ENCODE measurements at places on chromosomes 4 and X.
A peak's percentile ranks its signal among the peaks of the same experiment; 100 is the strongest.

- H3K27me3 ChIP-seq = no peaks in the 10 kb centered on the region
- no peak overlapping the region for H3K4me3 ChIP-seq
- peaks cover 5% of the 10 kb centered on the region for H3K36me3 ChIP-seq
Measured at GRCh38 chr4:6692379-6692778, 1.3 kb upstream of the S100P start.

- H3K4me3 ChIP-seq = no peak overlapping the region
- H3K27me3 ChIP-seq = no peaks in the 10 kb centered on the region
- ATAC-seq = no peak
- H3K36me3 ChIP-seq = no peaks in the 10 kb centered on the region
- H3K27ac ChIP-seq = no peak overlapping the region
- no peaks in the 10 kb centered on the region for H3K4me1 ChIP-seq
Measured at GRCh38 chr4:81378386-81378785, 93.3 kb downstream of the RASGEF1B start.

DNA sequence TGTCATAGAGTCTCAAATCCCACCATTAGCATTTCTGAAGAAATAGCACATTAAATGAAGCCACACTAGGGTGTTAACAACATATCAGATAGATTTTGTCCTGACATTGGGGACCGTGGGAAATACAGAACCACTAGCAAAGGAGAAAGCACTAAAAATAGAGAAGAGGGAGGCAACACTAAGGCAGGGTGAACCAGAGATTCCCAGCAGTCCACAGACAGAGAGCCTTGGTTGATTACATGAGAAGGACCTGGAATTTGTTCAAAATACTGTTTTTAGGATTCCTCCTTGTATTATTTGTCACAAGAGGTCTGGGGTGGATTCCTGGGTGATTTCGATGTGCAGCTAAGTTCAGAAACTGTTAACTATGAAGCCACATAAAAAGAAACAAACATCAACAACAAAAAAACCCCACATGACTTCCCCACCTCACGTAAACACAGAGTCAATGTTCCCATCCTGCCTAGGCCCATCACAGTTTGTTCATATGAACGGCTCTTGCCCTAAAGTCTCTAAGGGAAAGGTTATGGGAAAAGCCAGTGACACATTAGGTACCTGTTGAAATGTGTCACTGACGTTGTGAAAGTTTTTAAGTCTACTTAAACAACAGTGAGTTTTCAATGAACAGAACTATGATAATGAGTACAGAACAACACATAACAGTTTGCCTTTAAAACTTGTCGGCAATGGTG, 23.6 kb upstream of the GRSF1 start:
- H3K27ac ChIP-seq = no peak overlapping the region
- H3K27me3 ChIP-seq = no peaks in the 10 kb centered on the region
- H3K4me1 ChIP-seq = no peaks in the 10 kb centered on the region
- ATAC-seq = no peak

- H3K36me3 ChIP-seq = no peaks in the 10 kb centered on the region
- no peaks in the 10 kb centered on the region for H3K27me3 ChIP-seq
- no peak overlapping the region for H3K27ac ChIP-seq
- peaks cover 5% of the 10 kb centered on the region for H3K4me1 ChIP-seq
Measured at GRCh38 chrX:40578039-40578695, 2.6 kb upstream of the ATP6AP2 start.

DNA sequence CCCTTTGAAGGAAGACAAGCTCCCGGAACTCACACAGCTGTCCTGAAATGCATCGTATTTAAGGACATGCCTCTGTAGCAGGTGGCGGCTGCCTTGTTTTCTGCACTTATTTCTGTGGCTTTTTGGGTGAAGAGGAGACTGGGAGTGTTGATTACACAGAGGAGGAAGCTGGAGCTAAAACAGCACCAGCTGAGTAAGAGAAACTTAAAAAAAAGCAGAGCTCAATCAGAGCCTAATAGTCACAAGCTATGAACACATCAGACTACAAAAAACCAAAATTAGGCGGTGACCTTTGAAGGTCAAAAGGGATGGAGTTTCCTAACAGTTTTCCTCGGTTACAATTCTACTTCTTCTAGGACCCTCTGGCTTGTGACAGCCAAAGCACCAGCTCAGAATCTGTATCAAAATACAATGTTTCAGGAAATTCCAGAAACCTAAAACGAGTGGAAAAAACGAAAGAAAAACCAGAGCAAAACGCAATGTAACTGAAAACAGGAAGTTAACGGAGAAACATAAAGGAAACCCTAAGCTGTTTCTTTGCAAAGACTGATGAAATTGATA, 13.5 kb downstream of the PRKX start:
- no peaks in the 10 kb centered on the region for H3K27me3 ChIP-seq
- ATAC-seq = no peak
- H3K27ac ChIP-seq = peak overlapping the region; percentile 49
- H3K36me3 ChIP-seq = no peaks in the 10 kb centered on the region

- H3K4me1 ChIP-seq = no peaks in the 10 kb centered on the region
- H3K27me3 ChIP-seq = no peaks in the 10 kb centered on the region
- H3K4me3 ChIP-seq = no peak overlapping the region
Measured at GRCh38 chr4:176309772-176310171, 10.0 kb upstream of the SPCS3 start.

DNA sequence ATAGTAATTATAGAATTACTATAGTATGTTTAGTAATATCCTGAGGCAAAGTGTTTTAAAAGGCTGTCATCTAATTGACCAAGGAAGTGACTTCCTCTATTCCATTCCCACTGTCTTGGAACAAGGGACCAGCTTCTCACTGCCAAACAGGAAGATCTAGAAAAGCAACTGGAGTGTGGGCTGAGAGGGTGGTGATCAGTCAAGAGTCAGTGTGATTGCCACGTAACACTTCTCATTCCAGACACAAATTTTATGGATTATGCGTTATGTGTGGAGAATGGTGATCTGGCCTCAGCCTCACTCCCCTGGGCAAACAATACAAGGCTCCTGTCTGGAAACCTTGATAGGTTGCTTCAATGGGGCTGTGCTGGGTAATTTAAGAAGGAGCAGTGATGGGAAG, 60.0 kb downstream of the RRAGB start:
- no peak overlapping the region for H3K4me3 ChIP-seq
- H3K27ac ChIP-seq = no peak overlapping the region
- H3K27me3 ChIP-seq = no peaks in the 10 kb centered on the region
- ATAC-seq = no peak

GRCh38 chr4:4259484-4260100, 11.6 kb upstream of the TMEM128 start:
- ATAC-seq = no peak
- no peak overlapping the region for H3K4me3 ChIP-seq
- no peaks in the 10 kb centered on the region for H3K36me3 ChIP-seq
- H3K27ac ChIP-seq = no peak overlapping the region
- no peaks in the 10 kb centered on the region for H3K4me1 ChIP-seq

GRCh38 chrX:10582215-10582733, 38.1 kb downstream of the MID1 start:
- no peaks in the 10 kb centered on the region for H3K27me3 ChIP-seq
- no peak overlapping the region for H3K4me3 ChIP-seq
- no peaks in the 10 kb centered on the region for H3K36me3 ChIP-seq
- no peaks in the 10 kb centered on the region for H3K4me1 ChIP-seq

GRCh38 chr4:88297725-88298454, 13.5 kb upstream of the PPM1K start:
- no peak overlapping the region for H3K27ac ChIP-seq
- no peaks in the 10 kb centered on the region for H3K36me3 ChIP-seq
- H3K4me3 ChIP-seq = no peak overlapping the region
- peaks cover 5% of the 10 kb centered on the region for H3K4me1 ChIP-seq
- H3K27me3 ChIP-seq = no peaks in the 10 kb centered on the region

DNA sequence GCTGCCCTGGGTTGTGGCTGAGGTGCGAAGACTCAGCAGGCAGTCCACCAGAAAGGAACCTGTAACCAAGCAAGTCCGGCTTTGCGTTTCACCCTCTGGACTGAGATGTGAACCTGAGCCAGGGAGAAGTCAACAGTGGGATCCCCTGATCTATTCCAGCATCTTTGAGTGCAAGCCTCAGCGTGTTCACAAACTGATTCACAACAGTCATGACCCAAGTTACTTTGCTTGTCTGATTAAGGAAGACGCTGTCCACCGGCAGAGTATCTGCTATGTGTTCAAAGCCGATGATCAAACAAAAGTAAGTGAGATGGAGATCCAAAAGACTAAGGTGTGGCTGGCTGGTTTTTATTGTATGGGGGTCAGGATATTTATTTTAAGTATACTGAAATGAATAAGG, 11.3 kb downstream of the TBC1D1 start:
- no peak overlapping the region for H3K27ac ChIP-seq
- H3K4me1 ChIP-seq = no peaks in the 10 kb centered on the region
- no peaks in the 10 kb centered on the region for H3K36me3 ChIP-seq
- no peak for ATAC-seq
- H3K27me3 ChIP-seq = no peaks in the 10 kb centered on the region
- no peak overlapping the region for H3K4me3 ChIP-seq

GRCh38 chr4:139129206-139129605, 47.8 kb downstream of the ELF2 start:
- no peaks in the 10 kb centered on the region for H3K27me3 ChIP-seq
- ATAC-seq = no peak
- peaks cover 5% of the 10 kb centered on the region for H3K4me1 ChIP-seq
- H3K27ac ChIP-seq = no peak overlapping the region
- peaks cover 30% of the 10 kb centered on the region for H3K36me3 ChIP-seq

GRCh38 chr4:41657561-41657960, 91.0 kb downstream of the PHOX2B start:
- peaks cover 27% of the 10 kb centered on the region for H3K4me1 ChIP-seq
- H3K36me3 ChIP-seq = peaks cover 20% of the 10 kb centered on the region
- no peak overlapping the region for H3K4me3 ChIP-seq
- ATAC-seq = no peak
- H3K27me3 ChIP-seq = no peaks in the 10 kb centered on the region

DNA sequence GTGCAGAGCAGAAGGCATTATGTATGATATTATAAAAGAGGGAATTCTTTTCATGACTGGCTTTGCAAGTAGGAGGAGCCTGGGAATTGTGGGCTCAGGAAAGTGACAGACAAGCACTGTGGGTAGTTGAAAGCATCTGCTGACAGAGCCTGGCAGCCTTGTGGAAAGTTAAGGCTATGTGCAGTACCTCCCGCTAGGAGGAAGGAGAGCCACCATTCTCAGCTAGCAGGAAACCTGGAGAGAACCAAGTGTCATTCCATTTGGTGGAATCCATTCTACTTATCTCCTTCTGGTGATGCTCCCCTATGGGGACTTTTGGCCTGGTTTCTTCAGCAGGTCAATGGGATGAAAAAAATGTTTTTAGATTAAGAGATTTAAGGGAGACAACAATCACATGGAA, 81.8 kb downstream of the ASB9 start:
- ATAC-seq = no peak
- H3K4me1 ChIP-seq = no peaks in the 10 kb centered on the region
- no peaks in the 10 kb centered on the region for H3K27me3 ChIP-seq
- H3K27ac ChIP-seq = no peak overlapping the region
- H3K4me3 ChIP-seq = no peak overlapping the region

GRCh38 chr4:61890321-61890720, 690.2 kb downstream of the ADGRL3 start:
- no peak overlapping the region for H3K4me3 ChIP-seq
- ATAC-seq = no peak
- no peaks in the 10 kb centered on the region for H3K36me3 ChIP-seq
- H3K27ac ChIP-seq = no peak overlapping the region

DNA sequence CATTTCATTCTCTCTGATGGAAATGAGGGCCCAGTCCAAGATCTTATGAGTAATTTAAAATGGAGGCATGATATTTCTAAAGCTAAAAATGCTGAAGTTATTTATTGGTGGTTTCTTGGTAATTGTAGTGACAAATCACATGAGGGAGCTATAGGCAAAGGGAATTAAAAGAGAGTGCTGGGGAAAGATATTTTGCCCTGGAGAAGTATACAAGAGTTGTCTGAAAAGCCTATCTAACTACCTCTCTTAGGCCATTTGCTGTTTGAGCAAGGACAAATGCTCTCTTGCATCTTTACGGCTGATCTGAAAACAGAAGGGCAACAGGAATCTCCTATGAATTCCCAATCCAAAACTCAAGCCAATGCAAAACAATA, 89.4 kb downstream of the FMR1NB start:
- ATAC-seq = no peak
- H3K27me3 ChIP-seq = no peaks in the 10 kb centered on the region
- H3K4me3 ChIP-seq = no peak overlapping the region
- no peaks in the 10 kb centered on the region for H3K36me3 ChIP-seq
- H3K4me1 ChIP-seq = no peaks in the 10 kb centered on the region

DNA sequence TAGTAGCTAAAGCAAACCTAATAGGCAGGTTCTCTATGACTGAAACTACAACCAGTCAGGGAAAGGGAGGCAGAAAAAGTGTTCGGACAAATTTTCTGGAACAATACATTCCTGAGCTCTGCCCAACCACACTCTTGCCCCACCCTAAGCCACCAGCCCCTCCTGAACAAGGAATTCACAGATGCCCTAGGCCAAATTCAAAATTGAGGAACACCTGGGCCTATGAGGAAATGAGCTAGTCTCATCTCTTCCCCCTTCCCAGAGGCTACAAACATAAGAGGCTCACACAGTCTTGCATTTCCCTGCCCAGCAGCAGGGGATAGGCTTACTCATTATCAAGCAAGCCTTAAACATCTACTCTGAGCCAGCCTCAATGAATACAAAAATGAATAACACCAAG, 284.7 kb downstream of the ZNF674 start:
- no peaks in the 10 kb centered on the region for H3K27me3 ChIP-seq
- no peaks in the 10 kb centered on the region for H3K4me1 ChIP-seq
- no peak overlapping the region for H3K4me3 ChIP-seq
- H3K27ac ChIP-seq = no peak overlapping the region
- no peaks in the 10 kb centered on the region for H3K36me3 ChIP-seq

DNA sequence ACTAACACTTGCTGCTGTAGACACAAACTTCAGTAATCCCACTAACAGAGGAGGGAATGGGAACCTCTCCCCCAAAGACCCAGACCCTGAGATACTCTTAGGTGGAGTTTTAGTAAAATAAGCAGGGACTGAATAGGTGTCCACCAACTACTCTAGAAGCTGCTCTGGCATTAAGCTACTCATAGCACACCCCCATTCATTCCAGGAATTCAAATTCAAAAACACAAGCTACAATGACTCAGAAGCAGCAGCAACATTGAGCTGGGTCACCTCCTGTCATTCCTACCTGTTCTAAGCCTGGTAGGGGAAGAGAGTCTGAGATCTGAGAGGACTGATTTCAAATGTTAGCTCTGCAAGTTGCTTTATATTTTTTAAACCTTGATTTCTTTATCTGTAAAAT, 135.4 kb upstream of the FRMPD4 start:
- H3K27me3 ChIP-seq = no peaks in the 10 kb centered on the region
- no peak overlapping the region for H3K4me3 ChIP-seq
- no peak for ATAC-seq
- no peaks in the 10 kb centered on the region for H3K4me1 ChIP-seq

GRCh38 chr4:156815717-156816359, 155.8 kb downstream of the PDGFC start:
- H3K4me3 ChIP-seq = no peak overlapping the region
- no peak overlapping the region for H3K27ac ChIP-seq
- H3K36me3 ChIP-seq = no peaks in the 10 kb centered on the region
- no peaks in the 10 kb centered on the region for H3K4me1 ChIP-seq
- no peak for ATAC-seq
- H3K27me3 ChIP-seq = no peaks in the 10 kb centered on the region

GRCh38 chrX:108439426-108439942, at the start of gene COL4A5:
COL4A5 (plus strand) TSS chrX:108439838; CDS start chrX:108440126, 288 bp downstream.
- H3K4me1 ChIP-seq = no peaks in the 10 kb centered on the region
- H3K36me3 ChIP-seq = no peaks in the 10 kb centered on the region
- H3K27me3 ChIP-seq = no peaks in the 10 kb centered on the region

All from gastroesophageal sphincter (tissue), 4 donors.